ENCODE measurements at places on chromosomes 13 and 19.

GRCh38 chr19:14409146-14410023, 9.8 kb downstream of the DDX39A start:
- peaks cover 8% of the 10 kb centered on the region for H3K4me1 ChIP-seq
- DNase-seq, result no peak
- H3K27ac ChIP-seq, result no peak overlapping the region
- H3K36me3 ChIP-seq, result peaks cover 28% of the 10 kb centered on the region
- H3K27me3 ChIP-seq, result no peaks in the 10 kb centered on the region

- no peak overlapping the region for H3K4me3 ChIP-seq
- H3K27ac ChIP-seq, result no peak overlapping the region
Measured at GRCh38 chr19:32256341-32256975, 89.0 kb upstream of the ZNF507 start.

DNA sequence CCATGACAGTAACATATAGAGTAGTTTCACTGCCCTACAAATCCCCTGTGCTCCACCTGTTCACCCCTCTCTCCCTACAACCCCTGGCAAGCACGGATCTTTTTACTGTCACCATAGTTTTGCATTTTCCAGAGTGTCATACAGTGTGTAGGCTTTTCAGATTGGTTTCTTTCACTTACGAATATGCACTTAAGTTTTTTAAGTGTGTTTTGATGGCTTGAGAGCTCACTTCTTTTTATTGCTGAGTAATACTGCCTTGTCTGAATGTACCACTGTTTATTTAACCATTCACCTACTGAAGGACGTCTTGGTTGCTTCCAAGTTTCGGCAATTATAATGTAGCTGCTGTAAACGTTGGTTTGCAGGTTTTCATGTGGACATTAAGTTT, 175.1 kb downstream of the ITGBL1 start:
- H3K36me3 ChIP-seq, result no peaks in the 10 kb centered on the region
- H3K27ac ChIP-seq, result peak overlapping the region; percentile 70
- no peak overlapping the region for H3K4me3 ChIP-seq
- no peak for DNase-seq
- no peaks in the 10 kb centered on the region for H3K27me3 ChIP-seq

DNA sequence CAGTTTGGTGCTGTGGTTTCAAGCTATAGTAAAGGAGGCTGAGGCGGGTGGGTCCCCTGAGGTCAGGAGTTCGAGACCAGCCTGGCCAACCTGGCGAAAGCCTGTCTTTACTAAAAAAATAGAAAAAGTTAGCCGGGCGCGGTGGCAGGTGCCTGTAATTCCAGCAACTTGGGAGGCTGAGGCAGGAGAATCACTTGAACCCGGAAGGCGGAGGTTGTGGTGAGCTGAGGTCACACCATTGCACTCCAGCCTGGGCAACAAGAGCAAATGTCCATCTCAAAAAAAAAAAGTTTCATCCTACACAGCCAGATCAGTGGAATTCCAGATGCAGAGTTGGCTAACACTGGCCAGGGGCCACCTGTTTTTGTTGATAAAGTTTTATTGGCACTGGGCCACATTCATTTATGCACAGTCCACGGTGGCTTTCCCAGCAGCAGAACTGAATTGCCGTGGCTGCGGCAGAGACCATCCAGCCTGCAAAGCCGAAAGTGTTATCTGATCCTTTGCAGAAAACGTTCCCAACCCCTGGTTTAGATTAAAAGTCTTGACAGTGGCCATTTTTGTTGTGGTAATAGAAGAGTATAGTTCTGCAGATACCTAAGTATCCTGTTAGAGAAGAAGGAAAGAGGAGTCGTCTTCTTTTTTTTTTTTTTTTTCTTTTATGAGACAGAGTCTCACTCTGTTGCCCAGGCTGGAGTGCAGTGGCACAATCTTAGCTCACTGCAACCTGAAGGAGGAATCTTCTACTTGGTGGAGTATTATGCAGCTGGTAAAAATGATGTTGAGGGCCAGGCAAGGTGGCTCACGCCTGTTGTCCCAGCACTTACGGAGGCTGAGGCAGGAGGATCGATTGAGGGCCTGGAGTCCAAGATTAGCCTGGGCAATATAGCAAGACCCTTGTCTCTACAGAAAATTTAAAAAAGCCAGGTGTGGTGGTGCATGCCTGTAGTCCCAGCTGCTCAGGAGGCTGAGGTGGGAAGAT, 8.7 kb downstream of the NCLN start:
- no peak overlapping the region for H3K27ac ChIP-seq
- H3K27me3 ChIP-seq, result no peaks in the 10 kb centered on the region
- no peak for DNase-seq
- no peaks in the 10 kb centered on the region for H3K4me1 ChIP-seq

DNA sequence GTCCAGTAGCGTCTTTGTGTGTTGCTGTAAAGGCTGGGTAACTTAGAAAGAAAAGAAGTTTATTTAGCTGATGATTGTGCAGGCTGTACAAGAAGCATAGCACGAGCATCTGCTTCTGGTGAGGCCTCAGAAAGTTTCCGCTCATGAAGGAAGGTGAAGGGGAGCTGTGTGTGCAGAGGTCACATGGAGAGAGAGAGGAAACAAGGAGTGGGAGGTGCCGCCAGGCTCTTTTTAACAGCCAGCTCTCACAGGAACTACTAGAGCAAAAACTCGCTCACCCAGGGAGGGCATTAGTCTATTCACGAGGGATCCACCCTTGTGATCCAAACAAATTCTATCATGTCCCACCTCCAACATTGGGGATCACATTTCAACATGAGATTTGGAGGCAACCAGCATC, 99.8 kb downstream of the GPR12 start:
- H3K27me3 ChIP-seq, result no peaks in the 10 kb centered on the region
- H3K36me3 ChIP-seq, result no peaks in the 10 kb centered on the region
- H3K27ac ChIP-seq, result no peak overlapping the region
- DNase-seq, result no peak
- H3K4me1 ChIP-seq, result peaks cover 9% of the 10 kb centered on the region
- H3K4me3 ChIP-seq, result no peak overlapping the region

Measured in lung (tissue), 17 donors.